ENCODE measurements at places on chromosomes 6 and 20.

DNA sequence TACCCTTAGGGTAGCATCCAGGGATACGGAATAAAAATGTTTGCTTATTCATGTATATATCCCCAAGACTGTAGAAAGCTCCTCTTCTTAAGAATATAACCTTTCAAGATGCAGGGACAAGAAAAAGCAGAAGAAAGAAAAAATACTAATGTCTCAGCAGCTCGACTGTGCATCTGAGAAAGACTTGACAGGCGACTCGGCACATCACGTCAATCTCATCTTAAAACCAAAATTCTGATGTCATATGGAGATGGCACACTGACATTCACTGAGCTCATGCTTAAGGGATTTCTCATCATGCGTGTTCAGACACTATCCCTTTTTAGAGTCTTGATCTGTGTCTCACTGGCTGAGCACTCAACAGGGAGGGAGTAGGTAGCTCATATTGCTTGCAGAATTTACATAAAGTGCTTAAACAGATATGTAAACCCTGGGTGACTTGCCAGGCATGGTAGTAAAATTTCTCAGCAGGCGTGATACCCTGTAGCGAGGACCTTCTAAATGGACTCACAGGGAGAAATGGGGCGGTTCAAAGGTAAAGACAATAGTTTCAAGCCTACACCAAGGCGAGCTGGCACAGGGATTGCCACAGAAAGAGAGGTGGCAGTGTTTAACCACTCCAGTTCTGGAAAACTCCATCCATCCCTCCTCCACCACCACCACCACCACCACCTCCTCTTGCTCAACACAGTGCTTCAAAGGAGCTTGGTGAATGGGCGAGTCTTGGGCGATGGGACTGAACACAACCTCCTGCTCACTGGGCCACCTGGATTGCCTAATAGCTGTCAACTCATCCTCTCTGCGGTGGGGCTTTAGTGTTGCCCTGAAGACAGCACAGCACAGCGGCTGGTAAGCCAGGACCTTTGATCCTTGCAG is 330.5 kb downstream of the TFAP2A start:
- DNase-seq: no peak

DNA sequence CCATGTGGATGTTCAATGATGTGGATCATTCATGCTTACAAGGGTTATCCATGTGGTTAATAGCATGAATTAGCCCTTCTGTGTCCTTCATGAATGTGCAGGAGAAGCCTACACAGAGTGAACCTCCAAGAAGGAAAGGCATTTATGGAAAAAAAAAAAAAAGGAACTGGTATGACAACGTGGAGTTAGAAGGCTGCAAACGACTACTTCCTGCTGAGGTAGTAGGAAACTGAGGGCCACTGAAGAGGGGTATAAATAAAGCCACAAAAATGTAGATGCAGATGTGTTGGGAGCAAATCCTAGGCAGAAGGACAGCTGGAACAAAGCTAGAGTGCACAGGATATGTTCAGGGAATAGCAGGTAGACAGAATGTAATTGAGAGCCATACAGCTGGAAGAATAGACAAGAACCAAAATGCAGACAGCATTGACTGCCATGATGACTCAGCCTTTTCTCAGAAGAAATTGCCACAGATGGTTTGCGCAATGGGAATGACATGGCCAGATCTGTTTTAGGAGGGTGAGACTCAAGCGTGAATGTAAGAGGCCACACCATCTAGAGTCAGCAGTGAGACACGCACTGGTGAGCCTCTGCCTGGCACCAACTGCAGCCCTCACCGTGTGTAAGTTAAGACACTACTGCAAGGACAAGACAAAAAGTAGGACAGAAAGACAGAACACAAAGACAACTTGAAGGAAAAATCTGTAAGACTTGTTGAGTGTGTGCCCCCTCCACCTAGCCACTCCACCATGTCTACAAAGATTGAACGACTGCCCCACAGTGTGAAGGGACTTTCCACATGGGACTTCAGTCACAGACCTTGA is 79.8 kb downstream of the KIF13A start:
- DNase-seq: no peak

GRCh38 chr6:12324099-12324498 is 33.9 kb downstream of the EDN1 start:
- DNase-seq: no peak

GRCh38 chr6:149761438-149761837 is 11.9 kb downstream of the PCMT1 start:
- DNase-seq: no peak

GRCh38 chr6:11231564-11232192 is 790 bp downstream of the NEDD9 start:
- no peak for DNase-seq

- DNase-seq: no peak
These were observed 2.9 kb downstream of the STAU1 start for GRCh38 chr20:49185071-49185761.

DNA sequence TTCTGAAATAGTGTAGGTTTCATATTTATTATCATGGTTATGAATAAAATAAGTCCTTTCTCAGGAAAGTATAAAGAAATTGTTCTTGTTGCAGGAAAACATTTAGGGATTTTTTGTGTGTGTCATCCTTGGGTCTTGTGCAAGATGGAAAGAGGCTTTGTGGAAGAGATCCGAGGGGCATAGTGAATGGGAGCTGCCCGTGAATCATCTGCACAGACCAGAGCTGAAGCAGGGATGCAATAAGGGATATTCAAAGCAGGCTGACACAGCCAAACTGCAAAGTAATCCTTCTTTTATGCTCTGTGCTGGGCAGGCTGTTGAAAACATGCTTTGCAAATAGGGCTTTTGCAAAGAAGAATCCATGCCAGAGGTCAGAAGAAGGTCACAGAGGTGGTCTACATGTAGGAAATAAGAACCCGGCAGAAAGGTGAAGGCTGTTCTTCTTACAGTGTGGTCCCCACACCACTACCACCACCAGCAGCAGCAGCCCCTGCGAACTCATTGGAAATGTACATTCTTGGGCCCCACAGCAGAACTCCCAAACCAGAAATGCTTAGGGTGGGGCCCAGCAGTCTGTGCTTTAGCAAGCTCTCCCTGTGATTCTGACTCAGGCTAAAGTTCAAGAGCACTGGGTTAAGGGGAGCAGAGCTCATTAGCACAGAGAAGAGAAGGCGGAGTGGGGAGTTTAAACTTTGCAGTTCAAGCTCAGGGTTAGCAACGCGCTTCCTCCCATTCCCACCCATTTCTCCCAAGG is 237.6 kb downstream of the QKI start:
- no peak for DNase-seq

DNA sequence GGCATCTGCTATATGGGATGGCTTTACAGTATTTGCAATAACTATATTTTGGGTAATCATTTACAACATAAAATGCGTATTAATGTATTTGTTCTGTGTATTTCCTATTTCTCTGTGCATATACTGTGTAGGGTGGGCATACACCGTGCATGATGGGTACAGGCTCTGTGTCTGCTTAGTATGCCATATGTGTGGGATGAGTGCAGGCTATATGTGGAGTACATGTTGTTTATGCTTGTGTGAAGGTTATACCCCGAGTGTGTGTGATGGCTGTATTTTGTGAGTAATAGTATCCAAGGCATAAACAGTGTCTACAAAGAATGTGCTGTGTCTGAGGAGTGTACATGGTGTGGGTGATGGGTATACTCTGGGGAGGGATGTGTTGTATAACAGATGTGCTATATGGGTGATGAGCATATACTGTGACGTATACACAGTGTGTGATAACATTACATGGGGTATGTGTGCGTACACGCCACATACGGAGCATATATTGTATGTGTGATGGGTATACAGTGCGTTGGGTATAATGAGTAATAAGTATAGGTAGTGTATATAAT is 52.7 kb downstream of the CPXM1 start:
- no peak for DNase-seq

DNA sequence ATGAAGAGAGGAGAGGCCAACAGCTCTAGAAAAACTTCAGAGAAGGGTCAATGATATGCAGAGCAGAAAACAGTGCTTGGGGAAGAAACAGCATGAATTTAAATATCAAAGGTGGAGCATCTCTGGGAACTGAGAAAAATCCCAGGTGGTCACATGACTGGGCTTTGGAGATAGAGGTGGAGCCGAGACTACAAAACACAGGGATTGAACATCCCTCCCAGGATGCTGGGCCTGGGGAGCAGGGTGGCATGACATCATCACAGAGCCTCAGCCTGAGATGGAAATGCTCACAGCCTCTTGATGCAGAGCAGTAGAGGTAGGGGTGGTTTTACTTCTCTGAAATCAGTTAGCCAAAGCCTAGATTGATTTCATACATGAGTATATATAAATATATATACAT is 529.5 kb downstream of the PRKN start:
- DNase-seq: no peak

GRCh38 chr6:144349690-144350527 is 64.8 kb downstream of the UTRN start:
- no peak for DNase-seq

DNA sequence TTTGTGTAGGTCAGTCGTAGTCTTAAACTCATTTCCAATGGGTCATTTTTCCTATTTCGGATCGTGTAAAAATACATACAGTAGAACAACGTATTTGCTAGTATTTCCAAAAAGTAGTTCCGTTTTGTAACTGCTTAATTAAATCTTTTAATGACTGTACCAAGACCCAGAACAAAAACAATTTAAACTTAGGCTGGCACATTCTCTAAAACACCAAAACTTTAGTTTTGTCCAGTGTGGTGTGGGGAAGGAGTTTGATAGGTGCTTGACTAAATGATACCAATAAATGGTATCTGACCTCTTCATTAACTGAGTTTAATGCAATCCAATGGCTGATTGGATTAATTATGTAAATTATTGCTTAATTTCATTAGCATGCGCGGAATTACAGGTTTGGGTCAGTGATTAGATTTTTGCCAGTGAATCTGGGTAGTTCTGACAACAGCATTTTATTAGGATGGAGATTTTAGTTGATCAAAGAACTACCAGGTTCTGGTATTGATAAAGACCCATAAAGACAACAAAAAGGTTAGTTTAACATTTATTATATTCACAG is 20.8 kb downstream of the OR2B2 start:
- DNase-seq: no peak

DNA sequence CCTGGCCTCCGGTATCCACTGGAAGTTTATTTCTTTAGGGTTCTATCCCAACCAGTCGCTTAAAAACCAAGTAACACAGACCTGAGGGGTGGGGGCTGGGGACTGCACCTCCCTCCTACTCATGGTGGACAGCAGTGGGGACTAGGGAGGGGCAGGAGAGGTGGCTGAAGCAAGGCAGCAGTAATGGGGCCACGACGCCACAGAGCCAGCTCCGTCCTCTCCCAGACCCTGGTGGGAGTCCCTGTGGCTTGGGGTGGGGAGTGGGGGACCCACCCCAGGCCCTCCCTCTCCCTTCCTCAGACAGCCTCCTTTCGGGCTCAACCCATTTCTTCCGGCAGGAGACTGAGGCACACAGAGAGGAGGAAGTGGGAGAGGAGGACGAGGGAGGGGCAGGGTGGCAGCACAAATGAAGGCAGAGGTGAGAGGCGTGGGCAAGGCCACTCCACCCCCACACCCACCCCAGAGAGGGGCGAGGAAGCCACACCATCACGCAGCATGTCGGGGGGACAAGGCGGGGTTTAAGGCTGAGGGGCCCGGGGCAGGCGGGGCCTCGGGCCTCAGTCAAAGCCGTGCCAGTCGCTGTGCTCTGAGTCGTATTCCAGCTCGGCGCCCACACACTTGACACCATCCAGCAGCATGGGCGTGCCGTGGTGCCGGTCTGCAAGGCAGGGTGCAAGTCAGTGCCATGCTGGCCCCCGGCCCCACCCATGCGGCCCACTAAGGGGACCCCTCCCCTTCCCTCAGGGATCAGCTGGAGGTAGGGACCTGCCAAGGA is 13.9 kb downstream of the ADISSP start:
- no peak for DNase-seq

DNA sequence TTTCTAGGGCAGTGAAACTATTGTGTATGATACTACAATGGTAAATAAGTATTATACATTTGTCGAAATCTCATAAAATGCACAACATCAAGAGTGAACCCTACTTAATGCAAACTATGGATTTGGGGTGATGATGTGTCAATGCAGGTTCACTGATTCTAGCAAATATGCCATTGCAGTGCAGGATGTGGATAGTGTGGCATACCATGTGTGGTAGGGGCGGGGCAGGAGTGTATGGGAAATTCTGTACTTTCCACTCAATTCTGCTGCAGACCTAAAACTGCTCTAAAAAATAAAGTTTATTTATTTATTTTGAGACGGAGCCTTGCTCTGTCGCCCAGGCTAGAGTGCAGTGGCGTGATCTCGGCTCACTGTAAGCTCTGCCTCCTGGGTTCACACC is 44.3 kb downstream of the ABHD12 start:
- DNase-seq: no peak

DNA sequence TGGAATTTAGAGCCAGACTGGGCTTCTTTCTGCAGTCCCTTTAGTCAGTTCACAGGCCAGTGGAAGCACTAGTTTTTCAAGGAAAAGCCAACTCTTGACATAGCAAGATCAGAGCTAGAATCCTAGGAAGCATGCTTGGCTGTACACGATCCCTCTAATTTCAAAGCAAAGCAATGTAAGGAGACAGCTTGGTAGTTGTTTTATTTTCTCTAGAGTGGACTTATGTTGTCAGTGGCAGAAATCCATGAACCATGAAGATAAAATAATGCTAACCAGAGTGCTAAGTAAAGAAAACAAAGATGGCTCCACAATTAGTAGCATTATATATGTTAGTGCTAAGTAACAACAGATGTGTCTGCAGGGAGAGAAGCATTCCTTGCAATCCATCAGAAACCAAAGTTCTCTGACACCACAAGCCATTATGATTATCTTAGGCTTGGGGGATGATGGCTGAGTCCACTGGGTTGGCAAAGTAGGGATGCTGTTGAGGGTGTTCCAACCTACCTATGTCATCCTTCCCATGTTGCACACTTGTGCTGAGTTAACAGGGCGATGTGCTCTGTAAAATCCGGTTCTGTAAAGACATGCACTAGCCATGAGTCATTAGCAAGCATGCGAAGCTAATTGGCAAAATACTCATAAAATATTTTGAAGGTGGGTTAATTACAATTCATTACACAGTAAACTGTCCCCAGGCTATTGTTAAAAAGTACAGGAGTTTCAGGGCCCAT is 115.2 kb downstream of the BMP2 start:
- no peak for DNase-seq

DNA sequence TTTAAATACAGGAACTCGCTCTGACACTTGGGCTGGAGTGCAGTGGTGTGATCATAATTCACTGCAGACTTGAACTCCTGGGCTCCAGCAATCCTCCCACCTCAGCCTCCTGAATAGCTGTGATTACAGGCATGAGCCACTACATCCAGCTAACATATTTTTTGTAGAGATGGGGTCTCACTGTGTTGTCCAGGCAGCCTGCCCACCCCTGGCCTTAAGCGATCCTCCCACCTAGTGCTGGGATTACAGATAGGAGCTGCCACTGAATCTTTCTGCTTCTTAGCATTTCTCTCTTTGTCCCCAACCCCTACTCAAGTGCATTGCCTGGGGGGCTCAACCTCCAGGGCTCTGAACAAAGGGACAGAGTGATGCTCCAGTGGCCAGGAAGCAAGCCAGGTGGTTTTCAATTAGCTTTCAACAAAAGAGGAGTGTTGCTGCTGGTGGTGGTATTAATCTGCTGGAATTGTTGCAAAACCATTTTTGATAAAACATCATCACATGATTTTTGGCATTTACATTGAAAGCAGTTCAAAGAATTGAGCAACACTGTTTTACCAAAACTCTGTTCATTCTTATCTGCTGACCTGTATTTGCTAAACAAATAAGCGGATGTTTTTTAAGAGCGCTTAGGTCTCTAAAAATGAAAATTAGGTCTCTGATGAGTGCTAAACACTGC is 40.4 kb upstream of the BPIFA2 start:
- no peak for DNase-seq

- DNase-seq: no peak
These were observed 1021.6 kb upstream of the FLRT3 start for GRCh38 chr20:15359056-15359455.

All from NCI-H187 treated with DMSO at 0.1 percent for 48 hours (cell line).